ENCODE measurements at places on chromosomes 7 and 10.

DNA sequence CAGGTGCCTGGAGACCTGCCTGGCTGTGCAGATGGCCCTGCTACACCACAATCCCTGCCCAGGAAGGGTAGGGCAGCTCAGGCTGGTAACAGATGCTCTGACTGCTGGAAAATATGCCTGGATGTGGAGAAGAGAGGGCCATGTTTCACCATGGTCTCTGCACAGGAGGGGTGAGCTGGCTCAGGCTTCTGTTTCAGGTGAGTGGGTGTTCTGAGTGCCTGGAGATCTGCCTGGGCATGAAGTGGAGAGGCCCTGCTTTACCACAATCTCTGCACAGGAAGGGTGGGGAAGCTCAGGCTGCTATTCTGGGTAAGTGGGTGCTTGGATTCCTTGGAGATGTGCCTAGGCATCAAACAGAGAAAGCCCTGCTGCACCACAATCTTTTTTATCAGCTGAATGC is 350.1 kb downstream of the KIF20B start:
- no peak for DNase-seq

GRCh38 chr7:98569691-98570337 is 47.3 kb upstream of the NPTX2 start:
- DNase-seq: no peak

DNA sequence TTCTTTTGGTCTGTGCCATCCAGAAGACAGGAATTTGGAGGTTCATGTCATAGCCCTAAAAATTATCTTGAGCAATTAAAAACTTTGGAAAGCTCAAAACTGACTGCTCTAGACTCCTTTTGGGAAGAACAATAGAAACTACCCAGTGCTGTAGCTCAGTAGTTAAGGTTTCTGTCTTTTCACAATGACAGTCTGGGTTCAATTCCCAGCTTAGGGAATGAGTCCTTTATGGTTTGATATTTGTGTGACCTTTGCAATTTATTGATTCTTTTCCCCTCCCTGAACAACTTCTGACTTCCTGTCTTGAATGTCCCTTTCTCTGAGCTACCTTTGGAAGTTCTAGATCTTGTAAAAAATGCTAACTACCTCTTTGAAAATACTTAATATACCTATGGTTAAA is 603.3 kb upstream of the IGFBP3 start:
- no peak for DNase-seq

- DNase-seq: no peak
Measured at GRCh38 chr10:28444031-28444430, 88.9 kb upstream of the WAC start.

DNA sequence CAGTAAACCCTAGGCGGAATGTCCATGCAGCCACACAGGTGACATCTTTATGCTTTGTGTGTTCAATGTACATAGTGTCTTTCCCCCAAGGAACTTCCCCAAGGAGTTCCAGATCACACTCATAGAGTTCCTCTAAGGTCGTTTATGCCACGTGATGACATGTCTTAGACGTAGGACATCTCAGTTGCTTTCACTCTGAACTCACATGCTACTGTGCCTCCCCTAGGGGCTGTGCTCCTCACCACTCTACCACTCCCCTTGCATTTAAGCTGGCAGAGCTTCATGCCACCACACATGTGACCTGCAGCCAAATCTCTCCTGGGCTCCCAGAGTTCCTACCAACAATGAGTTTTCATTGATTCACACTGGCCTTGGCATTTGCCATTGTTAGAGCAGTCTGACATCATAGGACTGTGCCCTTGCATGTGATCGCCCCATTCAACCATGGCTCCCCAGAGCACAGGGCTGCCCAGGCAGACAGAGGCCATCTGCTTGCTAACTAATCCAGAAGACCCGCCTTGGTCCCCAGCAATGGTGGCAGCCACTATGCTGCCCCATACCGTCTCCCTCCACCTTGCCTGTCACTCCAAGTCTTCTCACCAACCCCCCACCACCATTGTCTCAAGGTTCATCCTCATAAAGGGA is 95.3 kb upstream of the MACROH2A2 start:
- DNase-seq: no peak

DNA sequence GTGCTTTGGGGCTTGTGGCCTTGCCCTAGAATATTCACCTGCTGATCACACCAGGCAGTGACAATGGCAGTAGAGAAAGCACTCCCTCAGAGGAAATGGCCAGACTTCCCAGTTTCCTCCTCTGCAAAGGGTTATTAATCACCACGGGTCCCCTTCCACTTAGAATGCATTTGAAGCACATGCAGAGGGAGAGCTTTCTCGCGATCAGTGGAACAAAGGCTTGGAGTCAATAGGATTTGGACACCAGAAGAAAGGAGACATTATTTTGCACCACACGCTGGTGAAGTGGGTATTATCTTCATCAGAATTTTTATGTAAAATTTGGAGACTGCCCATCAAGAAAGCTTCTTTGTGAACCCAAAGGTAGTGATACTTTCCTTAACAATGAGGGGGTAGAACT is 35.4 kb upstream of the INHBA start:
- DNase-seq: no peak

DNA sequence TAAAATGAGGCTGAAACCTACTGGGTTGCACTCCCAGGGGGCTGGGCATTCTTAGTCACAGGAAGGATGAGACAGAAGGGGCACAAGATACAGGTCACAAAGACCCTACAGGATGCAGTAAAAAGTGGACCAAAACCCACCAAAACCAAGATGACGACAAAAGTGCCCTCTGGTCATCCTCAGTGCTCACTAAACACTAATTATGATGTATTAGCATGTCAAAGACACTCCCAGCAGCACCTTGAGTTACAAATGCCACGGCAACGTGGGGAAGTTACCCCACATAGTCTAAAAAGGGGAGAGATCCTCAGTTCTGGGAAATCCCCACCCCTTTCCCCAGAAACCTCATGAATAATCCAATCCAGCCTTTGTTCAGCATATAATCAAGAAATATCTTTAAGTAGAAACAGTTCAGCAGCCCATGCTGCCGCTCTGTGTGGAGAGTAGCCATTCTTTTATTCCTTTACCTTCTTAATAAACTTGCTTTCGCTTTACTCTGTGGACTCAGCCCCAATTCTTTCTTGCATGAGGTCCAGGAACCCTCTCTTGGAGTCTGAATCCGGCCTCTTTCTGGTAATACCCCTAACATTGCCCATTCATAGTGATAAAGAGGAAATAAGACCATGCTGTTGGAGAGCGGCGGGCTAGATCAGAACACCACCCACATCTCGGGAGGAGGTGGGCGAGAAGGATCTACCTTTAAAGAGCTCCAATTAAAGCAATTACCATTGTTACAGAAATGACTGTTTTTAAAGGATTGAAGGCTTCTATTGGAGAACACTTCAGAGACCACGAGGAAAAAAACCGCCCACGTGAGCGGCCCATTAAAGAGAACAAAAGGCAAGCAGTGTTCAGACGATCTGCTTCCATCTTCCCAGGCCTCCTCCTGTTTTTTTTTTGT is 170.9 kb downstream of the USP6NL start:
- DNase-seq: no peak

- DNase-seq: no peak
Measured at GRCh38 chr7:50730446-50731400, 52.0 kb downstream of the GRB10 start.

DNA sequence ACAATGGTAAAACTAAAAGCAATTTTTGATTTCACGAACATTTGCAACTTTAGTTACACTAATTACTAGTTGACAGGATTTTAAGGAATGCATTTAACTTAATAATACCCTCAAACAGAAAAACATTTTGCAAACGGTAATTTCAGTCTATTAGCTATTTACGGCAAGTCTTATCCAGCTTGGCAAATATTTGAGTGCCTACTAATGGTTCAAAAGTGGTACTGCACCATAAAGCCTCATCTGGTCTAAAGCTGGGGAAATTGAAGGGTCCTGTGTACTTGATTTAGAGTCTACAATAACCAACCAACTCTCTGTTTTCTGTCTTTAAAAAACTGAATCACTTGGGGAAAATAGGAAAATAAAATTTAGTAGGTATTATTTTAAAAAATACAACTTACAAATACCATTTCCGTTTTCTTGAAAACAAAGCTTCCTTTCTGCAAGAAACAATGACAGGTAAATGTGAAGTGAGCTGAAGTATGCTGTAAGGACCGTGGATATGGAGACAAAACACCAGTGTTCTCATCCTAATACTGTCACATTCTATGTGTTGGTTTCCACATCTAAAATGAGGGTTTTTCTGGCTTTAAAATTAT is 142.3 kb downstream of the VPS50 start:
- peak; percentile 41 for DNase-seq

DNA sequence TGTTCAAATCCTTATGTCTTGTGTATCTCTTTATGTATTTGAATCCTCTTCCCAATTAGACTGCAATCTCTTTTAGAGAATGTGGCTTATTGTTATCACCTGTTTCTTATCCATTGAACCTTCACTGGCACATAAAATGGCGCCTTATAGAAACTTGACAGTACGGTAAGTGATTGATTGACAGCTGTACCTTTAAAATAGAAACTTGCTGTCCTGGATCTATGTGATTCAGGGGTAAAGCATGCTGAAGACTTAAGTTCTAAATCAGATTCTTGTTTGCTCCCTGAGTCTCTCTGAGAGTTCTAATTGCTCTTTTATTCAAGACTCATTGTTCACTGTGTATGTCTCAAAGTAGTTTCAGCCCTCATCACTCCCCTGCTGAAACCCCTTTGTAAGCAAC is 91.3 kb downstream of the CACNB2 start:
- DNase-seq: no peak

DNA sequence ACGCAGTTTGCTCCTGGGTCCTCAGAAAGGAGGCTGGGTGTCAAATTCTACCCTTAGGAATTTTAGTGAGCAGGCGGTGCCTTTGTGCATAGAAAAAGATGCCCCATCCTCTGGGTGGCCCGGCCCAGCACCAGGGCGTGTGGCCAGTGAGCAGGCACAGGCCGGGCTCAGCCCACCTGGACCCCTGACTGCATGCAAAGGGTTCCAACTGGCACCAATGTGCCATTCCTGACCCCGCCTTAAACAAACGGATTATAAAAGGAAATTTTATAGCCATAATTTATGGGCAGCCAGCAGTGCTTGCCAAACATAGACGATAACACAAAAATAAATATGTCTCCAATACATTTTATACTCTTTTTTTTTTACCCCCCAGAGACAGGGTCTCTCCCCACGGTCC is 40.1 kb upstream of the GNA12 start:
- no peak for DNase-seq

- no peak for DNase-seq
Measured at GRCh38 chr7:102266541-102266940, 20.1 kb upstream of the SH2B2 start.

DNA sequence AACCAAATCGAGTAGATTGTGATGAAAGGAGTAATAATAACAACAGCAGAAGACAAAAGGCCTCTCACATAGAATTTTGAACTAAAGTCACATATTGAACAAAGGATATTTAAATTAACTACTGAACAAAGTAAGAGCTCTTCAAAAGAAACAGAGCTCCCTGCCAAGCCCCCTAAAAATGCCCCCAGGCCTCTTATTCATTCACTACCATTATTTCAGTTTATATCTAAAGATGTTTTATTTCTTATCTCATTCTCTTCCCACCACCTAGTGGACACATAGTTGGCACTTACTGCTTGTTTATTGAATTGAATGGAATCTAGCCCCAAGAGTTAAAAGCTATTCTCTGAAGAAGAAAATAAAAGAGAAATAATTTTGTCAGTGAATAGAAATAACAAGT is 37.4 kb downstream of the VCL start:
- DNase-seq: no peak

DNA sequence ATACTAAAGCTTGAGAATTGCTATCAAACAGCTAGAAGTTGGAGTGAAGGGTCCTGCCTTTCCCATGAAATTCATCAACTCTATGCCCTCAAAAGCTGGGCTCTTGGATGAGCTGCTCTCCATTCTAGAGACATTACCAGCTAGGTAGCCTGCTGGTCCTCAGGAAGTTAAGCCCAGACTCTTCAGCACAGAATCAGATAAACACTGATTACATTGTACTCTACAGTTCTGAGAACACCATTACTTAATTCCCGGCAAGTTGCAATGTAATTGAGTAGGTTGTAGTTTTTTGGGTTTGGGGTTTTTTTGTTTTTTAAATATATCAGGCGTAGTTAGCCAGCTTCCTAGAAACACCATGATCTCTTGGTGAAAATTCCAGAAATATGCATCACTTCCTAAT is 84.1 kb upstream of the PIK3CG start:
- DNase-seq: no peak

- no peak for DNase-seq
Measured at GRCh38 chr7:150948791-150949251, 29.3 kb downstream of the KCNH2 start.

GRCh38 chr7:40221836-40222235 is 87.0 kb downstream of the SUGCT start:
- DNase-seq: peak; percentile 96

GRCh38 chr7:50594734-50595485 is 29.7 kb upstream of the DDC start:
- DNase-seq: no peak

GRCh38 chr10:116960066-116960776 is 44.8 kb downstream of the SHTN1 start:
- DNase-seq: no peak

GRCh38 chr7:158722574-158723237 is 18.1 kb upstream of the NCAPG2 start:
- no peak for DNase-seq

- no peak for DNase-seq
Measured at GRCh38 chr10:78342827-78343653, 309.4 kb downstream of the RPS24 start.

DNA sequence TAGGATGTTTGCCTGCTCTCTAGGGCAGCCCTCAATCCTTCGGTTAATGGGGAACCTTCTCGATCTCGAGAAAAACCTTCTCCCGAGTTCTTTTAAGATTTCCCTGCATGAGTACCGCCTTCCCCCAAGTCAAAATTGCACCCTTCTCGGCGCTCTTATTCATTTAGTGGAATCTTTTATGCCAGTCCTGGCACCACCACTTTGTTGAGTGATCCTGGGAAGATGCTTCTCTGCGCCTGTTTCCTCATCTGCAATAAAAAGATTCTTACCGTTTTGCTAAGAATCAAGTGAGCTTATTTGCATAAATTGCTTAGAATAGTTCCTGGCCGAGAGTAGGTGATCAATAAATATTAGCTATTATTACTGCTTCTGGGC is 697 bp downstream of the ARPC1A start:
- no peak for DNase-seq

DNA sequence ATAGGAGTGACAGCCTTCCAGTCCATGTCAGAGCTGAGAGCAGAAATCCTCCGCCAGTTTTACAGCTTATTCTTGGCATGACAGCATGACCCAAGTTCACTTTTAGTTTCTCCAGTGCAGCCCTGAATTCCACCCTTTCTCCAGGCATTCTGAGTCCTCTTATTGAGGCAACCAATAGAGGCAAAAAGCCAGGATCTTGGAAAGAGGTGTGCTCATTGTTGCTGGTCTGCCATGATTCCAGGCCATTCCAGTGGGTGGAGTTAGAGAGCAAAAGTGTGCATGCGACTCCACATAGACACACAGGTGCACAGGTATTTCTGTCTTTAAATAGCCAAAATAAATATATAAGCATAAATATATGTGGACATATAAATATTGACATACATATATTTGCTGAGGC is 224.7 kb upstream of the ADARB2 start:
- no peak for DNase-seq

DNA sequence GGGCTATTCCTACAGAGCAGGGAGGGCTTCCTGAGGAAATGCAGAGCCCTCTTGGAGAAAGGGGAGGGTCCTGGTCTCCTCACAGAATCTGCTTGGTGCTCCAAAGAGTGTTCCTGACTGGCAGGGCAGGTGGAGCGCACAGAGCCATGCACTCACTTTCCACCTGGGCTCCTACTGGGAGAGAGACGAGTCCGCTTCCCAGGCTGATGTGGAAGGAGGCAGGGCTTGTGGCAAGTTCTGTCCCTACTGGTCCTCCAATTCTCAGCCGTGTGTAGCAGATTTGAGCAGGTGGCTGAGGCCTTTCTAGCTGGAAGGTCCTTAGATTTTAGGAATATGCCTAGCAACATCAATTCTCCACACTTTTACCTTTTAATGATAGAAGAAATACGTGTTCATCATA is 111.5 kb upstream of the MKI67 start:
- DNase-seq: no peak

All from fibroblast of gingiva (primary cell).